Activated T-cell treated with anti-CD3 and anti-CD28 coated beads, Interleukin-2, amount 50 U/mL, for 4 hours (primary cell): ENCODE measurements at places on chromosomes 2 and 18. TPM values are rescaled to one million over a fixed set of nuclear protein-coding genes. Genes with fewer than 3 reads are reported as not detected.

GRCh38 chr2:19009510-19009909 lies 348.9 kb downstream of the OSR1 start:
- DNase-seq, result no peak

- no peak for DNase-seq
Observed at GRCh38 chr2:127181851-127182250, 38.2 kb downstream of the CYP27C1 start.

UGT1A10 gene
- not detected for total RNA-seq

ROCK1 gene
- 40.6 TPM for total RNA-seq
